ENCODE measurements at places on chromosomes 3 and 15.

GRCh38 chr3:187750513-187751123, 5.3 kb upstream of the BCL6 start:
- DNase-seq = no peak

DNA sequence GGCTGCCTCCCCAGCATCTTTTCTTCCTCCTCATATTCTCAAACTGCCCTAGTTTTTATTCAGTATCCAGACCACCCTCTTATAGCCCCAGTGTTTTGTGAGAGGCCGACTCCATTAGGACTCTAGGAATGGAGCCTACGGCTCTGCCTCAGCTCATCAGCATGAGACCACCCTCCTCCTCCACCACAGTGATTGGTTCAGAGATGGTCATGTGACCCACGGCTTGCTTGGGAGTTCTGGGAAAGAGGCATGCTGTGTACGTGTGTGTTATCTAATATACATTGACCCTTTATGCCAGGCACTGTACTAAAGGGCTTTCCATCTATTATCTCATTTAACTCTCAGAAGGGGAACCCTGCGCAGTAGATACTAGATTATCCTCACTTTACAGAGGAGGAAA, 17.8 kb upstream of the CMTM7 start:
- no peak for DNase-seq

DNA sequence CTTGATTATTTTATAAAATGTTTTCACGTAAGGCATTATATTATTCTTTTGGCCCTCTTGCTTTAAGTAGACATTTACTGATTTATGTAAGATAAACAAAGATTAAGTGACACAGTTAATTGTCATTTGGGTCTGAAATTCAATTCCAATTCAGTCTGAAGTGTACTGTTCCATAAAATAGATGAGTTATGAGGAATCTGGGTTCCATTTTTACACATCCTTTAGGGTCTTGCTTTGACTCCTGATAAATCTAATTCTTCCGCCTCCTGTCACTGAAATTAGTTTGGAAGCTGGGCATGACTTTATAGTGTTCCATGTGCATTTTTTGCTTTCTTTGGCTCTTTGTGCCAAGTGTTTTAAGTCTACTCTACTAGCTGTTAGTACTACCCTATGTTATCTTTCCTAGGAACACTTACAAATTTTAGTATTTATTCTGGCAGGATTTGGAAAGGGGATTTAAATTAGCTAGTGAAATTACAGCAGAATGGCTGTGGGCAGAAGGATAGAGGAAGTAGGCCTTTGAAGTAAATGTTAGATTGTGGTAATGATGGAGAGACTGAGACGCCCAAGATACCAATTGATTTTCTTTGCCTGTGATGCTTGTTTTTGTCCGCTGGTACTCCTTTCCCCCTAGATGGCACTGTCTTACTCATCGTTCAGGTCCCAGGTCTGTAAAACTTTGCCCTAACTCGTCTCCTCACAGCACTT, 14.3 kb downstream of the ARL8B start:
- peak; percentile 45 for DNase-seq

GRCh38 chr3:105835606-105836005, 33.2 kb downstream of the CBLB start:
- no peak for DNase-seq

DNA sequence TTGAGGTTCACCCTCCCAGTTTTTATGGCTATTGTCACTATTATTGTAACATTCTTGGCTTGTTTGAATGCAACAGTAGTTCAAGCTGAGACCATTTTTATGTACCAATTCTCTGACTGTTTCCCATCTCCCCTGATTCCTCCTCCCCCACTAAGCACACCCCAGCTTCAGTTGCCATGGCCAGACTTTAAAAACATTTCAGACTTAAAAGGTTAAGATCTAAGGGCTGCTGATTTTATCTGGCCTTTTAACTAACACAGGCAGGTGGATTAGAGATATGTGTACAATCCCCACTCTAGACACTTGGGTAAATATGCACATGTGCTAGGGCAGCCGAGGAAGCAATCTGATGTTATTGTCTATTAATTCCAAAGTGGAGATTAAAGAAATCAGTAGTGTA, 386.3 kb upstream of the NR2F2 start:
- DNase-seq = no peak

- no peak for DNase-seq
Measured at GRCh38 chr15:39404767-39405181, 176.1 kb upstream of the THBS1 start.

DNA sequence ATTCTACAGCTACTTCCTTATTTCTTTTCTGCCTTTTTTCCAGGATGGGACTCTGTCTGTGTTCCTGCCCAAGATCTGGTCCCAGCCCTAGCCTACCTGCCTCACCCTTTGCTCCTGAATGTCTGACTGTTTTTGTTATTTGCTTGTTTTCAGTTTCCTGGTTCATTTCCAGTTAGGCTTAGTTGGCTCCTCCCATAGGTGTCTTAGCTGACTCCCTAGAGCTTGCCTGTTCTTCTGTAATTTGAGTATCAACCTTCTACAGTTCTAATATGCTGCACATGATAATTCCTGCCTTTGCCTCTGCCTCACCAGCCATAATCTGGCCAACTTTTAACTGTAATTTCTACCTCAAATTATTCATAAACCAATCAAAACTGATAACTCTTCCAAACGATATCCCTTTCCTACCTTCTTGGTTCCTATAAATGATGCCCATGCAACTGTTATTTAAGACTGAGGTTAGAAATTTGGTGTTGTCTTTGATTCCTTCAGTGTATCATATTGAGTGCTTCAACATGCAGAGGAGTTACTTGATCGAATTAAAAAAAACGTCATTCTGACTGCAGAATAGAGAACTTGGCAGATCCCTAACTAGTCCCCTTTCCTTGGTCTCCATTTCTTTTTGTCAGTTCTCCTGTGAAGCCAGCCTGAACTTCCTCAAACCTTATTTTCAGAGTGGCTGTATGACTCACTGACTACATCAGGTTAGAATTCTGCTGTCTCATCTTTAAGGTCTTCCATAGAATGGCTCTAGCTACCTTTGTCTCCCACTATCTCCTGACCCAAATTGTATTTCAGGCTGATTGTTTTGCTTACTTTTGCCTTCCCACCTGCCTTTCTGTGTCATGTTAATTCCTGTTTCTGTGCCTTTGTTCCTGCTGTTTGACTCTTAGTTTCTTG, 8.4 kb downstream of the GOLM2 start:
- DNase-seq = no peak

DNA sequence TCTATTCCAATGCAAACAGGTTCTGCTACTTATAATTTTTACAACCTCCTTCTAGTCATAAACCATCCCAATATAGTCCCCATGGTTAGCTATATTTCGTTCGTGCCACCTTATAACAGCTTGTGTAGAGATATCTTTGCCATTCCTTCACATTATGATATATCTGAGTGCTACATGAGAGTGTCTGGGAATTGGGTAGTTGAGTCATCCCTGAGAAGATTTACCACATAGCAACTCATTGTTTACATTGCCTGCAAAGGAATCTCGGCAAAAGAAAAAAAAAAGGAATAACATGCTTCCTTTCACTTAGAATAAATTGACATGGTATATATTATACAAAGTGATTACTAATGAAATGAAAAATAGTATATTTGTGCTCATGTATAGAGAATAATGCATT, 86.0 kb upstream of the VGLL3 start:
- no peak for DNase-seq

DNA sequence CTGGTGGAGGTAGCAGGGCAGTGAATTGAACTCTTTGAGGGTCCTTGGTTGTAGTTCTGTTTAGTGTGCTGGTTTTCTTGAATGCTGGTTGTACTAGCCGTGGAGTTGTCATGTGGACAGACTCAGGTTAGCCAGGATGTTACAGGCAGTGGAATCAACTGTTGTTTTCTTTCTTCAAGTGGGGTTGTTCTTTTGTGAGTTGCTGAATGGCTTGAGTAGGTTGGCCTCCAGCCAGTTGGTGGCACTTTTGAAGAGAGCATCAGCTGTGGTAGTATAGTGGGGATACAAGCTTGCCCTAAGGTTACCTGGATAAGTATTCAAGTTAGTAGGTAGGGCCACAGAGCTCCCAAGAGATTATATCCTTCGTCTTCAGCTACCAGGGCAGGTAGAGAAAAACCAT, 31.8 kb upstream of the RARB start:
- no peak for DNase-seq

- no peak for DNase-seq
Measured at GRCh38 chr15:99716540-99717095, 16.6 kb downstream of the LYSMD4 start.

DNA sequence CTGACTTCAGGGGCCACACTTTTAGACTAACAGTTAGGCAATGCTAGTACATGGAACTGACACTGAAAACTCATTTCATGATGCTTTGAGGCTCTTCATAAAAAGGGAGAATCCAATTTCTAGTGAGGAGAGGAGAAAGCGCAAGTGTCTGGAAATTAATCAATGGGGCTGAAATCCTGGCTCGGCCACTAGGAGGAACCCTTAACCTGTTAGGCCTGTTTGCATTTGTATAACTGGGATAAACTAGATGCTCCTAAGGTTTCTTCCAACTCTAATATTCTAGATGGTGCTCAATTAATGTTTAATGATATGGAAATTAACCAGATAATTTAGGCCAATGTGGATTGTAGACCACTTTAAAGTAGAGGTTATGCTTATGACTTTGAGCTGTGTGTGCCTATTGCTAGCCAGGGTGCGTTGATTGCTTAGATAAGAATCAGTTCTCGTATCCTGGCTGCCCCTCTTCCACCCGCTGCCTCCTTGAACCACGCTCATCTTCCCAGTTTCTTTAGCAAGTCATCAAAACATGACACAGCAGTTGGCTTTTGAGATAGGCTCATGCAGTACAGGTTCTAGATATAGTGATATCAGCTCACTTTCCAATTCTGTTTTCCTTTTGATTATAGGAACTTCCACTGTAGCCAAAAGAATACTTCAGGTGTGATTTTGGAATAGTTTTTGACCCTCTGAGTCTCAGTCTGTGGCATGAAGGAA, 16.8 kb upstream of the CRBN start:
- DNase-seq = no peak

- no peak for DNase-seq
Measured at GRCh38 chr3:41247055-41248004, 48.0 kb downstream of the CTNNB1 start.

DNA sequence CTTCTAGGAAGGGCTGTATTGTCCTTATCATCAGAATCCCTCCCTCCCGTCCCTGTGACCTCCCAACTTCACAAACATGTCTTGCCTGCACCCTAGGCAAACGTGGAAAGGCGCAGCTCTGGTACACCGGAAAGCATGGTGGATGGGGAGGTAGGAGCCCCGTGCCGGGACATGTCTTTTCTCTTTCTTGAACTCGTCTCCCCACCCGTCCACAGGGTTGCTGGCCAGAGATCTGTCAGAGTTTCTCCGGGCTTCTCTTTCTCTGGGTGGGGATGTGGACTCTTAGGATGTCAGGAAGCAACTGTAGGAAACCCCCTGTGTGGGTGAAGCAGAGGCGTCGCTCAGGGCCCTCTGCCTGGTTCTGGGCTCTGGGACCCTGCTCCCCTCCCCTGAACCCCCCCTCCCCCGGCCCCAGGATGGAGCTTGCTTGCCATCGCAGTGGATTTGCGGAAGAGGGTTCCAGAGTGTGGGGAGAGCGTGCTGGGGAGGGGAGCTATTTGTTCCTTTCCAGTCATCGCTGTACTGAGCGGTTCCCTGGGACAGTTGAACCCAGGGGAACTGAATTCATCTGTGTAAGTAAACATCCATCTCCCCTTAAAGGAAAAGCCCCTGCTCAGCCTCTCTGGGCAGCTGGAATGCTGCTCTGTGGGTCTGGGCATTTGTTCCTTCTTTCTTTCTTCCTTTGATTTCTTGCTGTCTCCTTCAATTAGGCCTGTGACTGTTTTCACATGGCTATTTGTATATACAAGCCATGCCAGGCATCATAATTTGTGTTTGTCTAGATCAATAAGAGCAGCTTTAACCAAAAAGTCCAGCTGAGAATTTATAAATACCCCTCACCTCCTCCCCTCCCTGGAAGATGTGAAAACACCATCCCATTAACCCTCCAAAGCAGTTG, 72.8 kb downstream of the SMAD3 start:
- DNase-seq = no peak

GRCh38 chr3:61378311-61378710, 127.1 kb upstream of the FHIT start:
- DNase-seq = no peak

GRCh38 chr3:37920156-37920699, 58.5 kb downstream of the CTDSPL start:
- no peak for DNase-seq

DNA sequence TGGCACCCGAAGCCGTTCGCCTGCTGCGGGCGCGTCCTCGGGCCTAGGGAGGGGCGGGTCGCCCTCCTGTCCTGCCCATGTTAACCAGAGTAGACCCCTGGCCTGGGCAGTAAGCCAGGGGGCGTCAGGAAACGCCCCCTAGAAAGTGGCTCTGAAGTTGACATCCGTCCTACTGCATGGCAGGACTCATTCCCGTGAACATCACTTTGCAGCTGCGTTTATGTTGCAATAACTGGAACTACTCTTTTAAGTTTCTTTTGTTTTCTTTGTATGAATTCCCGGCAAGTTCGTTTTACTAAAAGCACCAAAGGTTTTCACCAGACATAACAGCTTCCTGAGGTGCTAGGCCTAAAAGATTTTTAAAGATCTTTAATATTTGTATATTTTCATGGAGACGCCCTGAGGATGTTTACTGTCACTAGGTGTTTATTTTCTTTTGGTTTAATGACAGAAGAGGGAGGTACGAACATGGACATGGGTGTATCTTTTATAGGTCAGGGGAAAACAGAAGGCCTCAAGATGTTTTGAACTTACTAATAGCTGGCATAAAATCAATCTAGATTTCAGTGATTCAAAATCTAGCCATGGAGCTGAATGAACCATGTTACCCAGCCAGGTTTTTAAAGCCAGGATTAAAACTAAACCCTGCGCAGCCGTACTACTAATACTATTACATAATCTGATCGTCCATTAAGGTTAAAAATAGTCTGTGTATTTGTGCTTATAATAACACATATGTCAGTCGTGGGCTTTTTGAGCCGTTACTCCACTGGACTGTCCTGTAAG, 1.0 kb downstream of the C15orf61 start:
- DNase-seq = peak; percentile 35

- DNase-seq = peak; percentile 47
Measured at GRCh38 chr15:84681831-84682230, 23.8 kb upstream of the NMB start.

DNA sequence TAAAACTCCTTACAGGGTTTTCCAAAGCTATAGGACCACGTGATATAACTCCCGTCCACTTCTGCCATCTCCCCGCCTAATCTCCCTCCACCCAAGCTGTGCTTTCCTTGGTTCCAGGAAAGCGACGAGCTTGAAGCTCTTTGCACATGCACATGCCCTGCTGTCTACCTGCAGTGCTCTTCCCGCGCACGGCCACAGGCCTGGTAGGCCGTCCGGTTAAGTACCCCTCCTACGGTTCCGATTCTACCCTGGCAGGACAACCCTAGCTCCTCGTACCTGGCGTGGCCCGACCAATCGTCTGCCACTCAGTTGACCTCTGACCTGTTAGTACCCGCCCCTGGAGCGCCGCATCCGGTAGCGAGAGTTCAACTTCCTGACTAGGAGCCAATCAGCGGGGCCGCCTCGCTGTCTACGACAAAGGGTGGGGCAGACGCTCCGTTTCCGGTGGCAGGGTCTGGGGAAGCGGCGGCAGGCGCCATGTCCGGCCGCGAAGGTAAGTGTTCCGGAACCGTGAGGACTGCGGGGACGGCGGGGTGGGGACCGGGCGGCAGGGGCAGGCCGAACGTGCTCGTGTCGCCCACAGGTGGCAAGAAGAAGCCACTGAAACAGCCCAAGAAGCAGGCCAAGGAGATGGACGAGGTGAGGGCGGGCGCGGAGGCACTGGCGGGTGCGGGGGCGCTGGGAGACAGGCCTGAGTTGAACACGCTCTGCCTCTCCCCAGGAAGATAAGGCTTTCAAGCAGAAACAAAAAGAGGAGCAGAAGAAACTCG, at the start of the genes CCDC51 and TMA7:
Gene CCDC51, minus strand, starts transcription at position 300 of the 770 bp plus-strand sequence. CDS start 4,991 bp downstream, outside the sequence.
Gene TMA7, plus strand, starts transcription at position 438 of the 770 bp plus-strand sequence. Its CDS starts 40 bp downstream, at position 478.
- DNase-seq = peak; percentile 97

GRCh38 chr3:101762041-101762646, 16.9 kb upstream of the NXPE3 start:
- no peak for DNase-seq
